ENCODE measurements at places on chromosomes 7 and 10.
A peak's percentile ranks its signal among the peaks of the same experiment; 100 is the strongest.

- no peak for DNase-seq
These were observed 11.8 kb upstream of the TFAM start for GRCh38 chr10:58373442-58373827.

- DNase-seq: no peak
These were observed 295.5 kb downstream of the DOCK4 start for GRCh38 chr7:111910656-111911055.

GRCh38 chr10:49394933-49395740, 752 bp downstream of the DRGX start:
- peak; percentile 40 for DNase-seq

GRCh38 chr10:580778-581177, 108.7 kb downstream of the DIP2C start:
- DNase-seq: no peak

DNA sequence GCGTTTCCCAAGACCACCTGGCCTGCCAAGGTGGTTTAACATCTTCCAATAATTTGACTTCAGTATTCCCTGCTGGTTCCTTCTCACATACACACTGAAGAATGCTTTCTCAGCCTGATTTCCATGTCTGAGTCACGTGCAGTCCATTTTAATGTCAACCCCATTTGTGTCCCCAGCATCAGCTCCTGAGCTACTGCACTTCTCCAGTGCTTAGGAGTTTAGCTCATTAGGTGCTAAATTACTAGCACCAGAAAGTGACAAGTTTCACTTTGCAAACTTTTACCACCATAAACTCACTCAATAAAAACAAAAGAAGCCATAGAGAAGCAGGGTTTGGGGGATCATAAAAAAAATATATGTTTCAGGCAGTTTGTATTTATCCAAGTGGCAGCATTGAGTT, 279.3 kb upstream of the SORCS1 start:
- no peak for DNase-seq

DNA sequence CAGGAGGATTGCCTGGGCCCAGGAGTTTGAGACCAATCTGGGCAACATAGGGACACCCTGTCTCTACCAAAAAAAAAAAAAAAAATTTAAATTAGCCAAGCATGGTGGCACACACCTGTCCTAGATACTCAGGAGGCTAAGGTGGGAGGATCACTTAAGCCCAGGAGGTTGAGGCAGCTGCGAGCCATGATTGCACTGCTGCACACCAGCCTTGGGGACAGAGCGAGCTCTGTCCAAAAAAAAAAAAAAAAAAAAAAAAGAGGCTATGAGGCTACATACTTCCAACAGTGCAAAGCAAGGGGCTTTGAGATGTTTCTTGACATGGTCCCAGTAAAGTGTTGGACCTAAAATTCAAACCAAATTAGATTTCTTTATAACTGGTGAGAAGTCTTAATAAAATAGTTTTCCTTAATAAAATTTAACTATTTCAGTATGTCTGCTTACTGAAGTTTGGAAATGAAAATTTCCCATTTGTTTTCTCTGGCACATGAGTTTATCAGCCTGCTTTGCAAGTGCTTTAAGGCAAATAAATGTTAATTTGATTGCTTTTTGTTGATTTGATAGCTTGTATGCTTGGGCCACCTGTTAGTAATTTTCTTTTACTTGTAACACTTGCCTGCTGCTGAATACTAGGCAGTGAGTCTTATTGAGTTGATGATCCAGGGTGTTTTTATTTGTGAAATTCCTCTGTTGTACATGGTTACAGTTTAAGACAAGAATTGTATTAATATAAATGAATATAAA, 16.1 kb downstream of the CALU start:
- no peak for DNase-seq

- no peak for DNase-seq
These were observed 185.7 kb upstream of the FZD8 start for GRCh38 chr10:35827783-35828182.

GRCh38 chr10:27197980-27198620, 42.5 kb downstream of the ACBD5 start:
- DNase-seq: peak; percentile 80

GRCh38 chr7:16078076-16078952, 343.0 kb downstream of the CRPPA start:
- DNase-seq: peak; percentile 83

DNA sequence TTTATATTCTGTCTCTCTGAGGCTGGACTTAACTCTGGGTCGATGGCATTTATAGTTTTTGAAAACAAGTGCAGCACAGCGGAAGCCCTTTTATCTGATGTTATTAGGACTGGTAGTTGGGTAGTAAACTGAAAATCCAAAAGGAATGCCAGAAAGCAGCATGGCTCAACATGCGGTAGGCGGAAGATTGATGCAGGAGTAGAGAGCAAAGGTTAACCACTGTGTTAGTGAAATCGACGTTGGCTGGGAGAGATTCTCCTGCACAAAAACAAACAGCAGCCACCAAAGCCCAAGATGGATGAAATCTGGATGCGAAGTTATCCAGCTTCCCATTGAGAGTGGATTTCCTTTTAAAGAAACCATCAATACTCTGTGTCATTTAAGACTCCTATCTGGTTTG, 54.5 kb upstream of the EMX2 start:
- DNase-seq: no peak

DNA sequence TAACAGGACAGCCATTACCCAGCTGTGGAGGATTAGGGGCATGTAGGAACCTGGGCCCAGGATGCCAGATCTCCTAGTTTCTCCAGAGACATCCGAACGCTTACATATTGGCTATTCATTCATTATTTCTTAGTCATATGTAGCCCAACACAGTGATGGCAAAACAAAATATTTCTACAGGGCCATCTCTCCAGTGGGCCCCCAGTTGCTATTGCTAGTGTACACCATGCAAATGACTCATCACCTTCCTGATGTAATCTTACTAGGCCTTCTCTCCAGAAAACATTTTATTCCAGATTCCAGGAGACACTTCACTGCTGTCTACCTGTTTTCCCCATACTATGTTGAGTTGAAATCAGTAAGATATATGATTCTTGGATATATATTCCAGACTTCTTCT, 201.7 kb downstream of the PLXDC2 start:
- DNase-seq: no peak

- DNase-seq: no peak
These were observed 5.1 kb downstream of the CALML3 start for GRCh38 chr10:5529702-5530411.

DNA sequence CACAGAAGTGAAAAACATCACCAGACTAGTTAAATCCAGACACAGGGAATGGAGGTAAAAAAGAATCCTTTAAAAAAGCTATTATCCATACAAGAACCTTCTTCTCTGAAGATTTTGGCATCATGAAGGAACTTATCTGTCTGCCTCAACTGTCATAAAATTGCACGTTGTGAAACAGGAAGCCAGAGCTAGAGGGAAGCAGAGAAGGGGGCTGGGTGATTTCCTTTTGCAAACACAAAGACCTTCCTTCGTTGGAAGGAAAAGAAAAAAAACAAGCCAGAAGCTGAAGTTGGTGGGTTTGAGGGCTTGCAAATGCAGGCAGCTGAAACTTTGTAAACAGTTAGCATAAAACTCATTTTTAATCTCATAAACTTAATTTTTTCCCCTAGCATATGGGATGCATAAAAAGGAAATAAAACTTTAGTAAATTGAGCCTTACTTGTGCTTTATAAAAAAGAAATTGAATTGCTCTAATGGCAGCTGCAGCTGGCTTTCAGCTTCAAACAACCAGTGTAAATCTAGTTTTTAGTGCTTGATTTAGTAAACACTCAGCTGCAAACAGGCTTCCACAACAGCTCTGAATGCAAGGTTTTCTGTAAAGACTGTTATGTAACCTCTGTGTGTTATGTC, 101.6 kb downstream of the OTUD1 start:
- no peak for DNase-seq

GRCh38 chr7:69941077-69941651, 342.9 kb downstream of the AUTS2 start:
- no peak for DNase-seq

DNA sequence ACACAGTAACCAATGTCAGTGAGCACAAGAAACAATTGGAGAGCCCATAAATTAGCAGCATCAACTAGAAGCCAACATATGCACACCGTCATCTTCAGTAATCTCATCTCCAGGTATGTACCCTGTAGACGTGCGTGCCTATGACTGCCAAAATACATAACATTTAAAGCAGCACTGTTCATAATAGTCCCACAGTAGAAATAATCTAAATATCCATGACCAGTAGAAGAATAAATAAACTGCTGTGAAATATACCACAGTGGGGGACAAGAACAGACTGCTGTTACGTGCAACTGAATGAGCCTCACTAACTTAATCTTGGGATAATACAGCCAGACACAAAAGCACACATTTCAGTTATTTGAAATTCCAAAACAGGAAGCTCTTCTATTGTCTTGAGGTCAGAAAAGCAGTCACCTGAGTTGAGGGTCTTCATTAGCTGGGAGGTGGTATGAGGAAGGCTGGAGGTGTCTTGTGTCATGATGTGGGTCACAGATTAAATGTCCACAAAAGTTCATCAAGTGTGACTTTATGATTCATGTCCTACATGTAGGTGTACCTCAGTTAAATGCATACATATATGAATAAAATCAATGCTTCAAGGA, 454.2 kb upstream of the AKR1E2 start:
- DNase-seq: no peak

DNA sequence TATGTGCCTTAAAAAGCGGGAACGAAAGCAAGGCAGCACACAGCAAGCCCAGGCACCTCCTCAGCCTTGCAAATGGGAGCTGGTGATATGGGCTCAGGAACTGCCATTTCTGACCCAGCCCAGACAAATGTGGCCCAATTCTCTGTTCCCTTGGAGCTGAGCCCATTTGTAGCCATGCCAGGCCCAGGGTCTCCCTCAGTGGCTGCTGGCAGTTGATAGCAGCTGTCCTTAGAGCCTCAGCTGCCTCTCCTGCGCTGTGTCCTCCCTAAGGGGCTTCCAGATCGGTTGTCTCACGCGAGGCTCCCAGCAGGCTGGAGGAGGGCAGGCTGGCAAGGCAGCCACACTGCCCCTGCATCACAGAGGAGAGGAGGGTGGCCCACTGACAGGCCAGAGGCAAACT, 275.8 kb downstream of the KCNMA1 start:
- DNase-seq: no peak

DNA sequence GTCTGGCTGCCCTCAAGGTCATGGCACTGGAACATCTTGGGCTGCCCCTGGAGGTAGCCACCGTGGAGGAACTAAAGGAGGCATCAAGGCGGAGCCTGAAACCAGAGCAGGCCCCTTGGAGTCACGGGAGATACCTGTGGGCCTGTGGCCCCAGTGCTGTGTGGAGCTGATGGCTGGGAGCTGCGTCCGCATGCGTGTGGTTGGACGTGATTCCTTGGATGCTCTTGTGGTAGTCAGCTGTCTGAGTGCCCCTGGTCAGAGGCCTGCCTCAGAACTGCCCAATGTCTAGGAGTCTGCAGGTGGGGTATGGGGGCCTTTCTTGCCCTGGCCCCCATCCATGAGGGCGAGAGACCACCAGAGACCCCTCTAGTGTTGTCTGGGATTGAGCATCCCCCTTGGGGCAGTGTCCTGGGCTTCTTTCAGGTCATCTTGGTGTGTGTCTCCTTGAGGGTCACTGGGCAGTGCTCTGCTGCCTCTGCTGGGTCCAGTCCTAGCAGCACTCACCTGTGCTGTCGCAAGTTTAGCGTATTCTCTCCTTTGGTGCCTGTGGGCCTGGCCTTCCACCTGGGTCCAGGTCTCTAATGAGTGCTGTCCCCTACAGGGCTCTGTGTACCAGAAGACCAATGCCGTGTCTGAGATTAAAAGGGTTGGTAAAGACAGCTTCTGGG, 8.1 kb downstream of the PGAM2 start:
- no peak for DNase-seq

- no peak for DNase-seq
These were observed 41.1 kb downstream of the ZC3HC1 start for GRCh38 chr7:130009848-130010688.

DNA sequence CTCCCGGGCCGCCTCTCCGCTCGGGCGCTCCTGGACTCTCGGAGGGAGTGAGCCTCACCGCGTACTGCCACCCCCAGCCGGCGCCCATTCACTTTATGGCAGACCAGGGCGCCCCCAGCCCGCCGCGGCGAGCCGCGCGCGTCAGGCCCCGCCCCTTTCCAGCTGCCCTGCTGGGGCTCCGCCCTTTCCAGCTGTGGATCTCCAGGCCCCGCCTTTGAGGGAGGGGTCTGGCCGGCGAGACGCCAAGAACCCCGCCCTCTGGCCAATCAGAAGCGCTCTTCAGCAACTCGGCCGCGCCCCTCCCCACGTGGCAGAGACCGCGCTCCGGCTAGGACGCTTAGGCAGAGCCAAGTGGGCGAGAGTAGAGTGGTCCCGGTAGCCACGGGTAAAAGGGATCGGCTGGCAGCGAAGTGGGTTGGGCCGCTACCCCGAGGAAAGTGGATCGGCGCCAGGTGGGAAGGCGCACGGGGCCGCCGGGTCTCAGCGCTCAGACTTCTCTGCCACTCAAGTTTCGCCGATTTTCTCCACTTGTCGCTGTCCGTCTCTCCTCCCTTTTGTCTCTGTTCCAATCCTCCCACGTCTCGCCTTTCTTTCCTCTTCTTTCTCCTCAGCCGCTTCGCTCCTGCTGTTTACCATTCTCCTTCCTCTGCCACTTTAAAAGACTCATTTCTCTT, at the start of gene PITX3:
PITX3 (minus strand) TSS at position 69 of the 674 bp plus-strand sequence. CDS start 9,432 bp downstream, outside the sequence.
- DNase-seq: peak; percentile 84

- DNase-seq: no peak
These were observed 114.7 kb downstream of the ETV1 start for GRCh38 chr7:13874783-13875182.

DNA sequence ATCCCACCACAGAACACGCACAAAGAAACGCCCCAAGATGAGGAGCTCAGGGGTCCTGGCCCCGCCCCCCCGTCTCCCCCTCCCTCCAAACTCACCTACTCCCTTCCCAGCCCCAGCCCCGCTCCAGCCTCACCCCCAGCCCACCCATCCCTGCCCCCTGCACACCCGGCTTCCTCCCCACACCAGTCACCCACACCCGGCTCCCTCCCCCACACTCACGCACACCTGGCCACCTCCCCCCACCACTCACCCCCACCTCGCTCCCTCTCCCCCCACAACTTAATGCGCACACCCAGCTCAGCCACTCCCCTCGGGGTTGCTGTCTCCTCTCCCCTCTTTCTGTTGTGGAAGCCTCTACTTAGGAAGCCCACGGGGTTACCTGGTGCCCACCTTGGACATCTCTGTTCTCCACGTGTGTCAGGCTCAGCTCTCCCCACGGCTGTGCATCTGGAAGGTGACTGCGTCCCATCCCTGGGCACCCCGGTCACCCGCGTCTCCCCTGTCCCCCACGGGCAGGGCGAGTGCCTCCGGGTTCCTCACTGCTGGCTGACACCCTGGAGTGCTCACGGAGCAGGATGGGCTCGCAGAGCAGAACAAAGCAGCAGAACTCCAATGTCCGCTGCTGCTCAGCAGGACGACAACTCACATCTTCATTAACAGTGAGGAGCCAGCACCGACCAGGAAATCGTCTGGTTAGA, 166.8 kb downstream of the USP6NL start:
- DNase-seq: no peak

GRCh38 chr7:19107356-19108146, 9.9 kb downstream of the TWIST1 start:
- peak; percentile 51 for DNase-seq
